ENCODE measurements at places on chromosomes 11 and 22.
A peak's percentile ranks its signal among the peaks of the same experiment; 100 is the strongest.

GRCh38 chr11:100908746-100909145 lies 220.9 kb downstream of the PGR start:
- DNase-seq = no peak

- DNase-seq = no peak
Observed at GRCh38 chr11:90223248-90223585, 368 bp upstream of the CHORDC1 start.

DNA sequence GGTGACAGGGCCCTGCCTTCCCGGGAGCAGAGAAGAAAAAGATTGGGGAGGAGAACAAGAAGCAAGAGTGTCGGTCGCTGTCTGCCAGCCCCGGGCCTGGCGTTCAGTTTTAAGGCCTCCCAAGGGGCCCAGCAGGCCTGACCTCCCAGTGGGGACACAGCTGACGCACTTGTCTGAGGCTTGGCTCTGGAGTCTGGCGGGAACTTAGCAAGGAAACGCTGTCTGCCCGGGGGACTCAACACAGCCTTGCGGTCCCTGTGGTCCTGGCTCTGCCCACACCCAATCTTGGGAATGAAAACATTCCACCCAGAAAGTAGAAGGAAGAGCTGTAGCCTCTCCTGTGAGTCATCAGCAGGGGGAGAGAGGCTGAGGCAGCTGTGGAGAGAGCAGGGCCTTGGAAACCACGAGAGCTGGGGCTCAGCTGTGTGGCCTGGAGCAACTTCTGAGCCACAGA lies 54.4 kb downstream of the TRAF6 start:
- DNase-seq = peak; percentile 10

GRCh38 chr11:76190376-76190775 lies 15.9 kb downstream of the WNT11 start:
- DNase-seq = no peak

DNA sequence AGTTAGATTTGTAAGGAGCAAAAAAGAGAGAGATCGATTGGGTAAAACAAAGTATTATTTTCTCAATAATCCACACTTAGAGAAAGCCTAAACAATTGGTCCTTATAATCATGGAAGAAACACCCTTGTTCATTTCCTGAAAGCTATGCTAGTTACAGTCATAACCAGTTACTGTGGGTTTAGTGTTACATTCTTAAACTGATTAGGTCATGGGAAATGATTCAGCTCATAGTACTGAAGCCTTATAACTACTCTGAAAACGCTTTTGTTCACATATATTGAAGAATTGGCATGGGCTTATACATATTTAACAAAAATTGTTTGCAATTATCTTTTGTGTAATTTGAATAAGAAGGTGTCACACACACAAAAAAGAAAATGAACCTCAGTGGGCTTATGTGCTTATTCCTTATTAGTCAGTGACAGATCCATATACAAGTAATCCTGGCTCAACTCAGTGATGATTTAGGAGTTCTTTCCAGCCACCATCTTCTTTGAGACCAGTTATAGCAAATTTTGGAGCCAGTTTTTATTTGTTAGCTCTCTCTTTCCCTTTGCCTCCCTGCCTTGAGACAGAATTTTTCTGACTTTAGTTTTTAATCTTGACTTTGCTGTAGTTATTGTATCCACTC lies 198.5 kb upstream of the CTSC start:
- no peak for DNase-seq

- DNase-seq = no peak
Observed at GRCh38 chr22:36281781-36282327, 28.9 kb downstream of the APOL1 start.
